ENCODE measurements at places on chromosomes 4 and X. TPM values are rescaled to one million over a fixed set of nuclear protein-coding genes. Genes with fewer than 3 reads are reported as not detected.

DNA sequence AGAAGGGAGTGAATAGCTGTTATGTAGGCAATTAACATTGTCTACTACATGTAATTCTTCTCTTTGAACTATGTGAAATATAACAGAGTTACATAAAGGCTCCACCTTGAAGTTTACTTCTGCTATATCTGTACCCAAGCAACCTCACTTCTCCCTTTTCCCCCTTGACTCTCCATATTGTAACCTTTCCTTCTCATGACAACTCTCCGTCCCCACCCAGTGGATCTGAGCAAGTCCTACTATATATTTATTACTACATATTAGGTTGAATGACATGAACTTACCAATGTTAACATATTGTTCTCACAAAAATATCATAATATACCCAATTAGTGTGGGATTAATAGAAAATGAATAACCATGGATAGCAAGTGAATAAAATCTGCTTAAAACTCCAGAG, 93.2 kb upstream of the ATP8A1 start:
- DNase-seq, result no peak

GRCh38 chrX:139298437-139298836, 232.1 kb upstream of the F9 start:
- DNase-seq, result no peak

- no peak for DNase-seq
Measured at GRCh38 chr4:165059386-165059785, 5.7 kb downstream of the TRIM75 start.

DNA sequence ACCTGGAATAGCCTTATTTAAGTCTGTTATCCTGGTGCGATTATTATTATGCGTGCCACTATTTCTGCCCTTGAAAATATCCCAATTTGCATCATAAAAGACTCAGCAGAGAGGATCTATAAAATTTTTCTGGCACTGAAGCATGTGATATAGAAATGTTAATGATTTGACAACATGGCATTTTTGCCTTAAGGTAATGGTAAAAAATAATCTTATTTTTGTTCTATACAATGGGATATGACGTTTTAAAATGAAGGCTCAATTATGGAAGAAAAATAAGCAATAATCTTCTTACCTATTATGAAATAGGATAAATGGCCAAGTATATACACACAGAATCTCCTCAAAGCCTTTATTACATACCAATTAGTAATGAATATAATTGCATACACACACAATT, 113.5 kb downstream of the PDGFC start:
- DNase-seq, result no peak

DNA sequence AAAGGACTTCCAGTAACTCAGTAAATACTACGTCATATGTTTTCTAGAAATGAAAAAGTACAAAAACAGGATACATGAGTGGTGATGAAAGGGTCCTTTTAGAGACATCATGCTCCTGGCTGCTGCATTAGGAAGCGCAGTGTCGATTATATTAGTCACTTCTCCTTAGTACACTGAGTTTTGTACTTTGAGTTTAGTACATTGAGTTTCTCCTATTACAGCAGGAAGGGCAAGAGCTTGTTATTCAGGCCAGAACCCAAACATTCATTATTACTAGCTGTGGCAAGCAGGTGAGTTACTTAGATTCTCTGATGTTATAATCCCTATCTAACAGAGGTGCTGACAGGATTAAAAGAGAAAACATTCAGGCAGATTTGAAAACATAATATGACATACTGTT, 21.3 kb downstream of the RPGR start:
- DNase-seq, result no peak

Gene FAM9C
- total RNA-seq, result not detected

Gene NXF2
- total RNA-seq, result not detected

Gene SAGE1
- not detected for total RNA-seq

Data from mesenteric fat pad (tissue), 1 donor.